Activated T-cell treated with anti-CD3 and anti-CD28 coated beads, Interleukin-2, amount 50 U/mL, for 1 hour (primary cell): ENCODE measurements at places on chromosomes 1 and 21.

DNA sequence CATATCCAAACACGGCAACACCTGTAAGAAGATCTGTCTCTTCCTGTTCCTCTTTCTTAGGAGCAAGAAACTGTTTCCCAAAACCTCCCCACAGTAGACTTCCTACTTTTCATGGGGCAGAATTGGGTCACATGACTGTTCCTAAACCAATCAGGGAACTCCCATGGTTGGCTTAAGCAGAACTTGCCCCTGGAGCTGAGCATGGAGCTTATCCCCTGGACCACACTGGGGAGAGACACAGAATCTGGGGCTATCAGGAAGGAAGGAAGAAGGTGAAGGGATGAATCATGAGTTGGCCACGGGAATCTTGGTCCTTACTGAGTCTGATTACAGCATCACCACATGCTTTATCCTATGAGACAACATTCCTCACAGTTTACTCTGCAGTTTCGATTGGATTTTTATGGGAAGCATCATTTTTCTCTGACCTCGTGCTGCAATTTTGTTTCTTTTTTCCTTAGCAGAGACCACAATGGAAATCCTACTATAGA, 81.8 kb downstream of the CDC7 start:
- no peak for DNase-seq

DNA sequence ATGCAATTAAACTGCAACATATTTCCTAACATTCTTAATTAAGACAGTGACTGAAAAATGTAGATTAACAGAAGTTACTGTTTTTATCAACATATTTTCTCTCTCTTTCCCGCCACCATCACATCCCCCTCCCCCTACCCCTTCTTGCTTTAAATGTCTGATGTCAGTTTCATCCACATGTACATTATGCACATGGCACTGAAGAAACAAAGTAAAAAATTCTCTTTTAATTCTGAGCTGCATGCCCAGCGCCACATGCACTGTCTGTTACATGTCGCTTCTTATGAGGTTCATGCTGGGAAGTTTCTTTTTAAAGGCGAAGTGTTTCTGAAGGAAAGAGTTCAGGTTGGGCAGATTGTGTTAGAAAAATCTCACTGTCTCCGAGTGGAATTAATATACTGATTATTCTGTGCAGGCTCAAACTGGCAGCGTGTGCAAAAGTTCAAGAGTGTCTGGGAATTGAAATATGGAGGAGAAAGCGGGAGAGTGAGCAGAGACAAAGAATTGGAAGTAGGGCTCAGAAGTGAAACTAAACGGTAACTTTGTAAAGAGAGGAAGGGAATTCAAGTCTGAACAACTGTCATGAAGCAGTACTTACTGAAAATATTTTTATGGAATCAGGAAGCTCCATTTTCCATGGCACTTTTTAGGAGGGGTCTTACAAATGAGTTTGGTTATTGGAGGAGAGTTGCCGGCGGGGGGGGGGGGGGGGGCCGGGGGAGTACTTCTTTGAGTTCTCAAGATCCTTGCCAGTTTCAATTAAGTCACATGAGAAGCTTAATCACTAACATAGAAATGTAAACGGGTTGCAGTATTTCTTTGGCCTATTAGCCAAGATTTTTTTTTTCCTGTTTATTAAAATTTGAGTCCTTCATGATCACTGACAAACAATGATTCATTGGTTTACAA, 217.6 kb downstream of the SDCCAG8 start:
- DNase-seq, result no peak

DNA sequence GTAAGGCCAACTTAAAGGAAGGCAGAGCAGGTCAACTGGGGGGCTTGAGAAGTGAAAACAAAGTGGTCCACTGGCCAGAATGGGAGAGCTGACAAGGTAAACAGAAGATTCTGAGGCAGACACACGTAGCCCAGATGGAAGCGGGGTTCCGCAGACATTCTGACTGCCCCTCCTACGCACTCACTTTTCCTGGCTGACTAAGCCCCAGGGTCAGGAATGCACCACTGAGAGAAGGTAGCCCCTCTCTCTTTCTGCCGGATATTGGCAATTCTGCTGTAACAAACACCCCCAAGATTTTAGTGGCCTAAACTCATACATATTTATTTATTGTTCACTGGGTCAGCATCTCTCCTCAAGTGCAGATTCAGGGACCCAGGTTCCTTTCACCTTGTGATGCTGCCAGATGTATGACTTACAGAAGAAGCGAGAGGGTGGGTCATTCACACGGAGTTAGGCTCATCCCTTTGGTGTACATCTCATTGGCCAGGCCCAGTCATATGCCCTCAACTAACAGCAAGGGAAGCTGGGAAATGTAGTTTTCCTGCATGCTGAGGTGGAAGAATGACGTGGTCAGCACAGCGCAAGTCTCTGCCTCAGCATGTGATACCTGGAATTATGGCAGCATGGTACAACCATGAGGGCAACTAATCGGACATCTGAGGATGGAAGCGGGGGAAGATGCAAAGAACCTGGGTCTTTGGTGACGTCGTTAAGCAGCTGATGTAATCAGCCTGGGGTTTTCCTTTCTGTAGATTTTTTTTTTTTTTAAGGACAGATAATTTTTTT, 43.4 kb upstream of the MRPS6 start:
- DNase-seq, result peak; percentile 46

DNA sequence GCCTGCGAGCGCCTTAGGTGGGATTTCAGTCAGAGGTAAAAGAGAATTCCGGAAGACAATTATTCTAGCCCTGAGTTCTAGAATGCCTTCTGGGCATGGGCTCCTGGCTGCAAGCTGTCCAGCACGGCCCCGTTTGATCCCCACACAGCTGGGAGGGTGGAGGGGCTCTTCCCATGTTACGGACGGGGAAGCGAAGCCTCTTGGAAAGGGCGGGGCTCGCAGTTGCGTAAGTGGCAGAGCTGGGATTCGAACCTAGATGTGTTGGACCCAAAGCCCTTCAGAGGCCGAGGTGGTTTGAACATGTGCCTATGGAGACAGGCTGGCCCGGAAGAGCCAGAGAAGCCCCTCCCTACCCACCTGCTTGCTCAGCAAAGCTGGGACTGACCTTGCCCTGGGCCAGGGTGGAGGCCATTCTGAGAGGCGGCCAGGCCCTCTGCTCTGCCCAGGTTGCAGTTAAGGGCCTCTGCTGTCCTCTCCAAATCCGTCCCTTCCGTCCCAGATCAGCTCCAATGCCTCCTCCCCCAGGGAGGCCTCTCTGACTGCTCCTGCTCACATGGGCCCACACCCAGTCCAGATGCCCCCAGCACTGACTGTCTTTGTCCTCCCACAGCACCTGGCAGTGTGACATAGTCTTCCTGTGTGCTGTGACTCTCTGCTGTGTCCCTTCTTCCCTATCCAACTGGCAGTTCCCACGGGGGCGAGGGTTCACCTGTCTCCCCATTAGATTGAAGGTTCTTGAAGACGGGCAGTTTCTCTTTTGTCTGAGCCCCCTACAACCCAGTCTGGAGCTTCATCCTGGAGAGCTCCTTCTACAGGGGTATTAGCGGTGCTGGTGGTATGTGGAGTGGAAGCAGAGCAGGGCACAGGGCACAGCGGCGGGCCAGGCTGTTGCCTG, 1.2 kb upstream of the HSPB7 start:
- DNase-seq, result no peak

DNA sequence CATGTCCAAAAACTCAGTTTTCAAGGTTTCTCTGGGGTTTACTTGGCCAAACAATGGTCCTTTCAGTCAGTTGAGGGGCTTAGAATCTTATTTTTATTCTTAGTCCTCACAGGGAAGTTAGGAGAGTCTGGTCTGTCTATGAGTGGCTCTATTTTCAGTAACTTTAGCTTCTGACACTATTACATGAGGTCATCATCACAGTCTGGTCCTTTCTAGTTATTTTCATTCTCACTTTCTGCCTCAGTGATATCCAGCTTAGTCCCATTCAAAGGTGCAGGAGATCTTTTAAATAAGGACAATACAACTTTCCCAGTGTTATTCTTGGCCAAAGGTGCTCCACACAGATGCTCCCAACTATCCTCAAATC, 30.0 kb upstream of the FGGY start:
- no peak for DNase-seq

DNA sequence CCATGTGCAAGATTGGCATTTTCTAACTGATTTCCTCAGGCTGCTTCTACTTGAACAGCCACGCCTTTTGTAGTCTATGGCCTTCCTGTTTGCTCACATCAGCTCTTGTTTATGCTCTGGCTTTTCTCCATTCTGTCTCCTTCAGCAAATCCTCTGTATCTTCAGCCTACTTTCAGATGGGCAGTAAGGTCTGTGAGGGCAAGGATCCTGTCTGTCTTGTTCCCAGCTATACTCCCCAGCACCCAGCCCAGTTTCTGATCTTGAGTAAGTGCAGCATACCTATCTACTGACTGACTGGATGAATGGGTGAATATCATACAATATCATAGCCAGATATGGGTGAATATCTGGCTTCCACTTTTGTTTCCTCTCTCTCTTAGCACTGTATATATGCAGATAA, 438.1 kb downstream of the LMO4 start:
- no peak for DNase-seq

GRCh38 chr1:21308330-21308729, 18.1 kb upstream of the ECE1 start:
- DNase-seq, result no peak

DNA sequence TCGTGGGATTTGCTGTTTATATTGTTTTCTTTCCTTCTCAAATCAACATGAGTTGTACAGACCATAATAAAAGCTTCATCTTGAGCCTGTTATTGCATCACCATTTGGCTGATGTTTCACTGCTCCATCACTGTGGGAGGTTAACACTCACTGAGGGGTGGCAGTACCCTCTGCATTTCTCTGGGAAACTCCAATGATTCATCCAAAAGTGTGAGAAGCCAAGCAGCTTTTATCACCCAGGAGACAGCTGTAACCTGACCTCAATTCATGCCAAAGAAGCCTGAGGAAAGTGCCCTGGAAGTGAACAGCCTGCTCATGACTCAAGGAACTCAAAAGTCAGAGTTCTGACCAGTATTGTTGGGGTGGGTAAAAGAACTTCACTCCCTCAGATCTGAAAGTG, 84.1 kb downstream of the GPR88 start:
- no peak for DNase-seq

GRCh38 chr1:208235982-208236761, 8.0 kb downstream of the PLXNA2 start:
- no peak for DNase-seq

- DNase-seq, result no peak
Measured at GRCh38 chr1:229150518-229150917, 120.4 kb upstream of the RAB4A start.

DNA sequence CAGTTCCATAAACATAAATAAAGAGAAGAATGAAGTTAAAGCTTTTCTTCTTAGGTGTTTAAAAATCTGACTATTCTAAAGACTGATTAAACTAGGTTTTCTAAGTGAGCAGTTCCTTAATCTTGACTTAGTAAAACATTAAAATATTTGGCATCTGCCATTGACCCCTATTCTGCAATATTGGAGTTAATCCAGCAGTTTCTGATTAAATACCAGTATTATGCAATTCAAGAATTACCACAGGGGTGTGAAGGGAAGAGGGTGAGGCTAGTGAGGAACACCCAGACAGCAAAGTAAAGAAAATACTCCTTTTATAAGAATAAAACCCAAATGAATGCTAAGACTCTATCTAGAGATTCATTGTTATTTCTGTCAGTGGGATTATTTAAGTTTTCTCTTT, 40.9 kb downstream of the CLIC4 start:
- DNase-seq, result no peak

DNA sequence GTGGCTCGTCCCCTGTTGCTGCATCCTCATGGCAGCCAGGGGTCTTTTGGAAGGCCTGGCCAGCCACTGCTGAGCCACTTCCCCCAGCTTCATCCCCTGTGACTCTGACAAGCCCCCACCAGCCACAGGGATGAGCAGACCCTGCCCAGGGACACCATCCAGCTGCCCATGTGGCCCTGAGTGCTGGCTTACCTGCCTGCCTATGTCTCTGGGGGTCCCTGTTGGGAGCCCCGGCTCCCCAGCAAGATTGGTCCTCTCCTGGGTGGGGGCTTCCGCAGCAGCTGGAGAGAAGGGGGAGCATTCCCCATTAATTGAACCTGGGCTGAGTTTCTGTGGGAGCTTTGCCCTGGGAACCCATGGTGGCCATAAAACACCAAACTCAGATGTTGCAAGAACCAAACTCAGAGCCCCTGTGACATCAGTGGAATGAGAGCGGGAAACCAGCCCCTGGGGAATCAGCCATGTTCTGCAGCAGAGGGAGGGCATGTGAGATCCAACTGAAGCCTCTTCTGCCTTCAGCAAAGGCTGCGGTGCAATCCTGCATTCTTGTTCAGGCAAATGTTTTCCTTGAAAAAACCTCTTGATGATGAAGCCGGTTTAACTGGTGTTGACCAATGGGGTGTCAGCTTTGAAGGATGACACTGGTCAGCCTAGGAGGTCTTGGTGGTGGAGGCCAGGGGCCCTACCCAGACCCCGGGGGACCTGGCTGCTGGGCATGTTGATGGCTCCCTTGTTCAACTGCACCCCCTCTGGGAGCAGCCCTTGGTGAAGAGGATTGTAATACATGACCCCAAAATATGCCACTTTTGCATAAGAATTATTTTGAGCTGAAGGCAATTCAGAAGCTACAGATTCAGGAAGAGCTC, 28.3 kb upstream of the COL18A1 start:
- no peak for DNase-seq

DNA sequence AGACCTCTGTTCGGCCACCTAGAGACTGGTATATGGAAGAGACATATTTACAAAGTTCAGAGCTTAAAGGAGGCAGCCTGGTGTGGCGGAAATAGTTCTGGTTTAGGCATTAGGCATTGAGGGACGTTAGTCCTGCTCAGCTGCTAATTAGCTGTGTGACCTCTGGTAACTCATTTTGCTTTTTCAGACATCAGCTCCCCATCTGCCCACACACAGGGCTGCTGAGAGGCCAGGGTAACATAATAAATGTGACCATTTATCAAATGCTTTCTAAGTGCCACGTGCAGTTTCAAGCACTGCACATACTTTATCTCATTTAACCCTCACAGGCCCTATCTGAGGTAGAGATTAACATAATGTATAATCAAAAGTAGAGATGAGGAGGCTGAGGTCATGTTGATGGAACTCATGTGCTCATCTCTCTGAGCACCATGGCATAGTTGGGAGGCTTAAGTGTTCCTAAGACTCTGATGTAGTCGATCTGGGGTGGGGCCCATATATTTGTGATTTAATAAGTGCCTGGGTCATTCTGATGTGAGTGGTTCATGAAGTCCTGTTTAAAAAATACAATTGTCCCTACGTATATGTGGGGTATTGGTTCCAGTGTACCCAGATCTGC, 267.2 kb upstream of the PLXNA2 start:
- no peak for DNase-seq

DNA sequence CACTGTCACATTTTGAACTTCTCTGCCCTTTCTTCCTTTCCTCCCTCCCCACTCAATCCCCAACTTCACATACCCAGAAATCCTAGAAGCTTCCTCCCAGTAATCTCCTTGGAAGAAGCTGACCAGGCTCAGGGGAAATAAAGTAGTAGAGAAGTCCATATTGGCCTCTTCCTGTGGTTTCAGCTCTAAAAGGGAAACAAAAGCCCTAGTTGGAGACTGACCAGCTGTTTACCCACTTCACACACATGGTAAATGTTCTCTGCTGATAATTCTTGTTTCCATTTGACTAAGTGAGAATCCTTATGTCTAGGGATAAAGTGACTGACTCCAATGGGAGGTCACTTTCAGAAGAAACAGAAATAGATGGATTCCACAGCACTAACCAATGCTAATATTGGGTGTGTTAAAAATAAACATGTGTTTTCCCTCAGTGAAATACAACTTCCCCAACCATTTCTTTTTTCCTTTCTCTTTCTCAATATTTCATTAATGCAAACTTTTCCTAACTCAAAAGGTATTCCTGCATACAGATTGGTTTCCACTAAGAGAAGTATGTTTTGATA, 178.9 kb upstream of the DPT start:
- no peak for DNase-seq
